ENCODE measurements at places on chromosomes 5 and 9. TPM values are rescaled to one million over a fixed set of nuclear protein-coding genes. Genes with fewer than 3 reads are reported as not detected.

PSAT1 gene
- 35.9 TPM for total RNA-seq

PFN3 gene
- not detected for total RNA-seq

FREM1 gene
- total RNA-seq, result 0.17 TPM

ENTR1 gene
- 37.7 TPM for total RNA-seq

MLANA gene
- total RNA-seq, result not detected

DMGDH gene
- 2.5 TPM for total RNA-seq

SURF2 gene
- 13.5 TPM for total RNA-seq

MEIKIN gene
- not detected for total RNA-seq

SLC12A2 gene
- 31.4 TPM for total RNA-seq

SUSD3 gene
- 1.3 TPM for total RNA-seq

GARNL3 gene
- total RNA-seq, result 1.3 TPM

SCGB3A1 gene
- total RNA-seq, result not detected

SOX30 gene
- under 0.01 TPM for total RNA-seq
